ENCODE measurements at places on chromosomes 13 and 19.

GRCh38 chr19:57103573-57104277, 16.1 kb upstream of the USP29 start:
- peak; percentile 75 for DNase-seq

DNA sequence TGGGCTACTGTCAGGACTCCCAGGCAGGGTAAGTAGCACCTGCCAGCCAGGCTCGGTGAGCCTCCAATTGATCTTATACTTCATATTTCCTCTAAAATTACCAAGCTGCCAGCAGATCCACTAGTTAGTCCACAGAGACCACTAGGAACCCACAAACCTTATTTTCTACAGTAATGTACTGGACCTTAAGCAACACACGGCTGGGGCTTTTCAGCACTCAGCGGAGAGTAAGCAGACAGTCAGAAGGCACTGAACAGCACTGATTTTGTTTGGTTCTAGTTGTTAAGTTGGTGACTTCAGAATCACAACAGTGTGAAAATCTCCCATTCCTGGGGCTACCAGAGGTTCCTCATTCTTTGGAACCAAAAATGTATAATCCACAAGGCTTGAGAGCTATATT, 56.1 kb downstream of the MRPL57 start:
- DNase-seq: no peak

- DNase-seq: no peak
Observed at GRCh38 chr13:31896427-31896826, 135.1 kb upstream of the FRY start.

DNA sequence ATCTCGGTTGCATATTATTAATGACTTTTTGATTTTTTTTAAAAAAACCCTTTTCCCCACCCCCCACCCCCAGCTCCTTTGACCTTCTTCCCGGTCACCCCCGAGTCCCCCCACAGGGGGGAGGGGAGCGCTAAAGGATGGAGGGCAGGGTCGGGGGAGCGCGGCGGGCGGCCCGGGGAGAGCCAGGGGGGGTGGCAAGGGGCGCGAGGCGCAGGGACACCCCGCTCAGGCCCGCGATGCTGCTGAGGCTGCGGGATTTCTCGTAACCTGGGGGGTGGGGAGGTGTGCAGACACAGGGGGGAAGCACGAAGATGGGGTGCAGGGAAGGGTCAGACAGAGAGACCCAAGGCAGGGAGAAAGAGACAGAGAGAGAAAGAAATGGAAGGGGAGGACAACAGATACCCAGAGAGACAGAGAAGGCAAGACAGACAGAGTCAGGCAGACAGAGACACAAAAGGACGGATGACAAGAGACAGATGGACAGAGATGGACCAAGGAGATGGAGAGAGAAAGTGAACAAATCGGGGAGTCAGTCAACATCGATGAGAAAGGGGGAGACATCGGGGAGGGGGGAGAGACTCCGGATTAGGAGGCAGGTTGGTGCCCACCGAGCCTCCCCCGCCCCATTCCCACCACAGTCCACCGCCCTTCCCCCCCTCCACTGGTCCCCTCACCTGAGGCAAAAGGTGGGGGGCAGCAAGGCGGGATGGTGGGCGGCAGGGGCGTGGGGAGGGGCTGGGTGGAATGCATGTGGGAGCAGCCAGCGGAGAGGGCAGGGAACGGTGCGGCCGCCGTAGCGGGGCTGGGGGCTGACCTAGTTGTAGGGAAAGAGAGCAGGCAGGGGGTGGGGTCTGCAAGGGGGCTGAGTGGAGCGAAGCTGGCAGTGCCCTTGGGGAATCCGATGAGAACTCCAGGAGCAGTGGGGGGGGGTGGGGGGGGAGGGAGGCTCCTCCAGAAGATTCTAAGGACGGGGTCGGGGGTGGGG, 14.2 kb downstream of the KCNC3 start:
- DNase-seq: no peak

DNA sequence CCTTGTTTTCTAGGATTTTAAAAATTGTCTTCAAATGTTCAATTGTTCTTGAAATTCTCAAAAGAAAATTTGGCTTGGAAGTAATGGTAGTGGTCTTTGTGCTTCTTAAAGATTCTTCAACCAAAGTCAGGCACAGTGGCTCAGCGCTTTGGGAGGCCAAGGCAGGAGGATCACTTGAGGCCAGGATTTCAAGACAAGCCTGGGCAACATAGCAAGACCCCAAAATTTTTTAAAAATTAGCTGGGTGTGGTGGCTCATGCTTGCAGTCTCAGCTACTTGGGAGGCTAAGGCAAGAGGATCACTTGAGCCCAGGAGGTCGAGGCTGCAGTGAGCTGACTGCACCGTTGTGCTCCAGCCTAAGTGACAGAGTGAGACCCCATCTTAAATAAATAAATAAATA, 153.5 kb upstream of the ZNF507 start:
- no peak for DNase-seq

GRCh38 chr19:12938779-12939601, 581 bp downstream of the CALR start:
- DNase-seq: no peak

GRCh38 chr13:80473695-80474094, 132.8 kb upstream of the SPRY2 start:
- no peak for DNase-seq

- DNase-seq: no peak
Observed at GRCh38 chr19:46480415-46480814, 9.1 kb upstream of the PNMA8A start.

GRCh38 chr13:40124633-40125015, 469.2 kb downstream of the COG6 start:
- DNase-seq: no peak

GRCh38 chr13:113630804-113631203, 27.2 kb downstream of the ATP4B start:
- DNase-seq: no peak

- DNase-seq: no peak
Observed at GRCh38 chr19:35730326-35730725, 11.9 kb downstream of the IGFLR1 start.

DNA sequence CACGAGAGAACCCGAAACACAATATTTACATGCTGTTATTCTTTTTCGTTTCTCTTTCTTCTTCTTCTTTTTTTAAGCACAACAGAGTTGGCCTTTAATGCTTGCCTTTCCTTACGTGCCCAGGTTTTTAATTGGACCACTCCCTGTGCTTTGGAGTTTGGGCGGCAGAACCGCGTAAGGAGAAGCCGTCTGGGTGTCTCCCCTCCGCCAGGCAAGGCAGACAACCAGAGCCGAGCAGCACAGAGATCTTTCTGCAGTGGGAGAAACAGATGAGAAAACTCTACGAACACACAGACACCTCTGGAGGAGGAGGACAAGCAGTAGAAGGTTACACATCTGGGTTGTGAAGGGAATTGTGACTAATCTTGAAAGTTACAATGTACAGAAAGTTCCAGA, 150.0 kb upstream of the UBL3 start:
- no peak for DNase-seq

- DNase-seq: peak; percentile 44
Observed at GRCh38 chr19:12723641-12724426, at the start of gene TNPO2. TSS of gene TNPO2 (minus strand) at chr19:12723932. CDS start at chr19:12720977, 2,955 bp downstream.

- no peak for DNase-seq
Observed at GRCh38 chr13:73428706-73429105, 369.9 kb downstream of the KLF5 start.

- no peak for DNase-seq
Observed at GRCh38 chr19:35851213-35852028, 883 bp downstream of the NPHS1 start.

DNA sequence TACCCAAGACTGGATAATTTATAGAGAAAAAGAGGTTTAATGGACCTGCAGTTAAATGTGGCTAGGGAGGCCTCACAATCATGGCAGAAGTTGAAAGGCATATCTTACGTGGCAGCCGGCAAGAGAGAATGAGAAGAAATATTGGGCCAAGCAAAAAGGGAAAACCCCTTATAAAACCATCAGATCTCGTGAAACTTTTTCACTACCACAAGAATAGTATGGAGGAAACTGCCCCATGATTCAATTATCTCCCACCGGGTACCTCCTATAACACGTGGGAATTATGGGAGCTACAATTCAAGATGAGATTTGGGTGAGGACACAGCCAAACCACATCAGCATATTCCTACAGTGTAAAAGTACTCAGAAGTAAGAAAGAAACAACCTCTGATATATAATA, 4.7 kb upstream of the KBTBD7 start:
- no peak for DNase-seq

DNA sequence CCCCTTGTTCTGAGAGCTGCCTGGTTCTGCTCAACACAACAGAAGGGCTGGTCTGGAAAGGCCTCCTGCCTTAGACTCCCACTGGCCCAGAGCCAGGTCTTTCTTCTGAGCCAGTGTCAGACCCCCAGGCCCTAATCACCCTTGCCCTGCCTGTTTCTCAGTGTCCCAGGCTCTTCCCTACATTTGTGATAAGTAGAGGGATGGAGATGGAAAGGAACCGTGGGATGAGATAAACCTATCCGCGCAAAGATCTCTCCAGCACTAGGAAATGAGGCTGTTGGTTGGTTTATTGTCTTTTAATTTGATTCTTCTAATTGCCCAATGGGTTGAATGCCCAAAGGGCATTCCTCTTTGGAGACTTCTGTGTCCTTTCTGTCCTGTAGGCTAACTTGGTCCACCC, 470.0 kb downstream of the TSHZ3 start:
- DNase-seq: no peak

DNA sequence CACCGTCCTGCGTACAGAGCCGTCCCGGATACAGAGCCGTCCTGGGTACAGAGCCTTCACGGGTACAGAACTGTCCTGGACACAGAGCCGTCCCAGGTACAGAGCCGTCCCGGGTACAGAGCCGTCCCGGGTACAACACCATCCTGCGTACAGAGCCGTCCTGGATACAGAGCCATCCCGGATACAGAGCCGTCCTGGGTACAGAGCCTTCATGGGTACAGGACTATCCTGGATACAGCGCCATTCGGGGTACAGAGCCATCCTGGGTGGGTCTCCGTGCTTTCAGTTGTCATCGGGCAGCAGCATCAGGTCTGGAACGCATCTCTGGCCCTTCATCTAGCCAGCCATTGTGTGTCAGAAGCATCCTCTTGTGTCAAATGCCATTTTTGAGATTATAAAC, 222.3 kb upstream of the SOX1 start:
- no peak for DNase-seq

DNA sequence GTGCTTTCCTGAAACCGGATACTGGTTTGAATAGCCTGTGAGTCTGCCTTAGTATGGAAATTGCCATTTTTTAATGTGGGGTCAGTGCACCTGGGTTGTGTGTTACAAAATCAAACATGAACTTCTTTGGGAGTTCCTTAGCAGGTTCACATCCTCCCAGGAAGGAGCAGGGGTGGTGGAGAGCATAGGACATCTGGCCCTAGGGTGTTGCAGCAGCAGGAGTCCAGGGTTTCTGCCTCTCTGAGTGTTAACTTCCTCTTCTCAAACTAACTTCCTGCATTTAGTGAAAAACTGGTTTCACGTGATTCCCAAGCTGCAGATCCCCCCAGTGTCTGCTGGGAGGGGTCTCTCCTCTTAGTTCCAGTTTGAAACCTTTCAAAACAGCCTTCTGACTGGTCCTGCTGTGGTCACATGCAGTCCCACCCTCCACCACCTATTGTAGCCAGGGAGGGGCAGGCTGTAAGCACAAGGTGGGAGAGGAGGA, 7.2 kb downstream of the RNASEH2B start:
- DNase-seq: peak; percentile 54

DNA sequence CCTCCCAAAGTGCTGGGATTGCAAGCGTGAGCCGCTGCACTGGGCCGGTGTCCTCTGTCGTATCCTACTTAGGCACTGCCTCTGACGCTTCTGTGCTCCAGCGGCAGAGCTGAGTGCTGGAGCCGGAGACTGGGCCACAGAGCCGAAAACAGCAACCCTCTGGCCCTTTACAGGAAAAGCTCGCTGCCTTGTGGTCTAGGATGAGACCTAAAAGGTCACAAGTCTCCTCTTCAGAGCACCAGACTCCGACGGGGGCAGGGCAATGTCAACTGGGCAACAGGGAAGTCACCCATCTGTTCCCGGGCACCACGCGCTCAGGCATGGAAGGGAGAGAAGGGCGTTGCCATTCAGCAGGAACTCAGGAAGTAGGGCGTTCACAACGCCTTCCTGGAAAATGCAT, 91.7 kb downstream of the GADD45B start:
- DNase-seq: peak; percentile 55

- no peak for DNase-seq
Observed at GRCh38 chr13:52067237-52067636, 42.7 kb downstream of the UTP14C start.

- DNase-seq: no peak
Observed at GRCh38 chr13:102440259-102440936, 38.5 kb upstream of the FGF14 start.

DNA sequence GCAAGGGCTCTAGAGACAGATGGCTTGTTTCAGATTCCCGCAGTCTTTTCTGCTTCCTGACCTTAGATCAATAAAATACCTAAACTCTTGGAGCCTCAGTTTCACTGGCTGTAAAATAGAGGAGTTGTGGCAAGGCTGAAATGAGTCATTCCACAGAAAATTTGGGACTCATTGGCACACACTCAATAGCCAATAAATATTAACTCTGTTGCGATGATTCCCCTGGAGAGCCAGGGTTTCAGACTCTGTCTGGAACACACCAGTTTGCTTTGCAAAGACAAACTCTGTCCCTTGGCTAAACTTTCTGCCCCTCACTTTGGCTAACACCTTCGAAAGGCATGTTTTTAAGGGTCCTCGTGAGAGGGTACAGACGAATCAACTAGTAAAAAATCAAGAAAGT, 18.1 kb upstream of the UBE2L5 start:
- DNase-seq: no peak

- DNase-seq: no peak
Observed at GRCh38 chr13:113526466-113527220, 36.1 kb upstream of the DCUN1D2 start.

DNA sequence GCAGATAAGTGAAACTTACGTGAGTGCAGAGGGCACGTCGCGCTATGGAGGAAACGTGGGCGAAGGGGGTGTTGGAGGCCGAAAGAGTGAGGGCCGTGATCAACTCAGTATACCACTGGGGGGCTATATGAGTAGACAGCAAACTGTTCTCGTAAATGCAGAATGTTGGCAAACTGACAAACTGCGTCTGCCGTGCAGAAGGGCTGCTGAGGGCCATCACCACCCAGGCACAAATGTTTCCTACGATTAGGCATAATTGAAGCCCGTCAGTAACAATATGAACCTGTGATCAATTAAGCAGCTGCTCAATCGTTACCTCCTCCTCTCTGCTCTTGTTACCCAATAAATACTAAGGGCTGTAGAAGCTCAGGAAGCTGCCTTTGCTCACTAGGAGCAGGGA, 17.3 kb upstream of the MADCAM1 start:
- no peak for DNase-seq

GRCh38 chr13:113063091-113063491, 42.5 kb upstream of the F7 start:
- DNase-seq: no peak

Measured in globus pallidus (tissue), 1 donor.